ENCODE measurements at places on chromosomes 7 and 10.

DNA sequence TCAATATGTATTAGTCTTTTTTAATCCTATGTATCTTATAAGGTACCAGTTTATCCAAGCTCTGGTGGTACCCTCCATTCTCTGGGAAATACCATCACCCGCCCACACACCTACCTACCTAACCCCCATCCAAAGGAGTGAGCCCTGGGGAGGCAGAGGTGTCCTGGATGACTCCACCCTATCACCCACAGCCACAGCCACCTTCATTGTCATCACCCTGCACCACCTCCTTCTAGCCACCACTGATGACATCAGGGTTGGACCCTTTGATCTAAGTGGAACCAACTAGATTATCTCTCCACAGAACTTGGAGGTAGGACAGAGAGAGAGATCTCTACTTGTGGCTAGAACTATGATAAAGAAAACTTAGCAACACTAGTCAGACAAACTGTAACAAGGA is 259.4 kb downstream of the PARD3 start:
- DNase-seq, result no peak

- no peak for DNase-seq
Observed at GRCh38 chr10:93124580-93125318, 51.1 kb downstream of the CYP26A1 start.

GRCh38 chr7:98135984-98136383 is 29.3 kb downstream of the LMTK2 start:
- DNase-seq, result no peak

GRCh38 chr10:128059266-128059981 is 66.8 kb downstream of the MKI67 start:
- DNase-seq, result no peak

DNA sequence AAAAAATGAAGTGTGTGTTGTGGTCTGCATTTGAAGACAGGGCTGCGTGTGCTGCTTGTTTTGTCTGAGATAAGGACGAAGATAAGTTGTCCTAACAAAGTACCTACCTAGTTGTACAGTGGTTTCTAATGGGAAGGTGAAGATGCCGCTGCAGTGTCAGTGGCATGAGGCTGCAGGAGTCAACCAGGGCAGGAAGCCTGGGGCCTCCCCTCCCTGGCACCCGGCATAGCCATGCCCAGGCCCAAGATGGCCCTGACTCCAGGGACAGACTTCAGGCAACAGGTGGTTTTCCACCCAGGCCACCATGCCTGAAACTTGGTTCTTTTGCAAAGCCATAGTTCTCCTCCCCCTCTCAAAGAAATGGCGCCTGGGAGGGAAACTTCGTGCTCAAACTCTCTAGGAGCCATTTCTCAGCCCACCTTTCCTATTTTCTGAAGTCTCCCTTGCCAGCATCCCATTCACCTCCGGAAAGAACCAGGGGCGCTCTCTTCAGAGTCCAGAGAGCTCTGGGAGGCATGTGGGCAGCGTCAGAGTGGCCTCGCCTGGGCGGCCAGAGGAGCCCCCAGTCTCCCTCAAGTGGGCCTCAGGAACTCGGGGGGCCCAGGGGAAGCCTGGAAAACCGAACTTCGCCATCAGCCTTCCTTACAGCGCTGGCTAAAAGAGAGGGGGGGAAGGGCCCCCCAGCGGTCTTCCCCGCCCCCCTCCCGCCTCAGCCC is 2.1 kb upstream of the KAT6B start:
- no peak for DNase-seq
